NCI-H82 (cell line): ENCODE measurements at places on chromosomes 3 and 15.

- no peak for DNase-seq
Measured at GRCh38 chr3:140927279-140928069, 14.2 kb upstream of the SLC25A36 start.

DNA sequence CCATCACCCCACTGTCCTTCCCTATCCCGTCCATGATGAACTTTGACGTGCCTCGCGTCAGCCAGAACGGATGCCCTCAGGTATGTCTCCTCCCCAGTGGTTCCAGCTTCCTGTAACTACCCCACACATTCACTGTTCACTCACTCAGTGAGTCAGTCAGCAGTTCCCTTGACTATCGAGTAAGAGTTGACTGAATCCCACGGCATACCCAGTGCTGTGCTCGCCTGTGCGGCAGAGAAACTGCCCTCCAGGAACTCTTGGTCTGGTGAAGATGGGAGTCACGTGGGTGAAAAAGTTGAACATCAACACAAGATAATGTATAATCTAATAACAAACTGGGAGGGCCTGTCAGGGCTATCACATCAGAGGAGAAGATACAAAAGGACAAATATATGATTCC is 36.7 kb downstream of the CCDC33 start:
- DNase-seq: no peak

GRCh38 chr3:150495563-150496168 is 50.6 kb downstream of the SERP1 start:
- peak; percentile 56 for DNase-seq

DNA sequence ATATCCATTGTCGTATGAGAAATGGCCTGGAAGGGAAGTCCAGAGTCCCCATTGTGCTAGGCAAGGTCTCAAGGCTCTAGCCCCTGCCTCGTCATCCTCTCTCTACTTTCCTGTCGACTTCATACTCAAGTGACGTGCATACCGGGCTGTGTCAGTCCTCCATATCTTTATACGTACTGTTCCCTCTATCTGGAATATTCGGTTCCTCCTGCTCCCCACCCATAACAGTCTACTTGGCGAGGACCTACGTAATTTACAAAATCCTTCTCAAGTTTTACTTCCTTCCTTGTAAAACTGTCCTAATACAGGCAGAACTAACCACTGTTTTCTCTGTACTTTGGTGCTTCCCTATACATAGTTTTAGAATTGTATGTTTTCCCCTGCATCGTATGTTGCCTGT is 2.2 kb upstream of the ALPK3 start:
- no peak for DNase-seq

- DNase-seq: no peak
Measured at GRCh38 chr15:58639002-58639756, 110.3 kb downstream of the ADAM10 start.

DNA sequence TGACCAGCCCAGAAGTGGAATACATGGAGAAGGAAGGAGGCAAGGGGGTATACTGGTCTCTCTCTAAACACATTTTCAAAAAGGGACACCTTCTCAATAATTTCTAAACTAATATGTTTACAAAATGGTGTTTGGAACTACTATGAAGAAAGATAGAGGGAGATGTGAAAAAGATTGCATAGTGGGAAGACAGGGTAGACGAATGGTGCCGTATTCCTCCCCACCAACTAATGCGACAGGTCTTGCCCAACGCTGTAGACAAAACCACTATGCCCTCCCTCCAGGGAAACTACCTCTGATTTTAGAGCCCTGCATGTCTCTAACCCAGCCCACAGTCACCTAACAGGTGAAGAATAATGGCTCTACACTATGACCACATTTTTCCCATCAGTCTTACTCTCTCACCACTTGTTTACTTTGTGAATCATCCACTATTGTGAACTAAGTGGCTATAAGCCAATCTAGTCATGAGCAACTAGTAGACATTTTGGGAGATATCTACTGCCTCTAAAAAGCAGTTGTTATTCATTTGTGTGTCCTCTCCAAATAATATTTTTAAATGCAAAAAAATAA is 108.2 kb upstream of the UBE2E2 start:
- DNase-seq: no peak

DNA sequence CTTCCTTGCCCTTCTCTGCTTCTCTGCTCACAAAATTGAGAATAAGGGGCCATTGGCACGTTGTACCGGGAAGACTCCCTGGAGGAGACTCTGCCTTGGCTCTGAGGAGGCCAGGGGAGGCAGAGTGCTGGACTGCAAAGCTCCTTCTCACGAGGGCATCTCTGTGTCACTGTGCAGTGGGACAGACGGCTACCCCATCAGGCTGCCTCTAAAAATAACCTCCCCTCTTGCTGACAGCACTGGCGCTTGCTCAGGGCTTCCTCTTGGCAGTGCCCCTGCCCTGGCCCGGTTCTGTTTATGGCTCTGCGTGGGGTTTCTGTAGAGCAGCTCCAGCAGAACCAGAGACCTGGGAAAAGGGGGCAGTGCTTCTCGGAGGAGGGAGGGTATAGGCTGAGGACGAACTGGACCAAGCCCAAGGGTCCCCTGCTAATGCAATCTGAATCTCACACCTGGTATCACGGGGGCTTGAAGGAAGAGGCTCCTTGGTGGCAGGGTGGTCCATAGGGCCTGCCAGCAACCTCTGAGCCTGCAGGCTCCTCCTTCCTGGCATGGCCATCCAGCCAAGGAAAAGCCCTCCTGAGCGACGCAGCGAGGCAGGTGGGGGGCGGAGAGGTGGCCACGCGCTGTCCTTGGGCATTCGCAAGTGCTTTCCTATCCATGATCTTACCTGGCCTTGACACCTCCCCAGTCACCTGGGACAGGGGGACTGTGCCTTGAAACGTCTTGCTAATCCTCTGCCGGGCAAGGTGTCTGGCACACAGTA is 63.3 kb upstream of the TLE3 start:
- no peak for DNase-seq

- DNase-seq: peak; percentile 73
Measured at GRCh38 chr3:82133070-82133606, 371.7 kb upstream of the GBE1 start.

DNA sequence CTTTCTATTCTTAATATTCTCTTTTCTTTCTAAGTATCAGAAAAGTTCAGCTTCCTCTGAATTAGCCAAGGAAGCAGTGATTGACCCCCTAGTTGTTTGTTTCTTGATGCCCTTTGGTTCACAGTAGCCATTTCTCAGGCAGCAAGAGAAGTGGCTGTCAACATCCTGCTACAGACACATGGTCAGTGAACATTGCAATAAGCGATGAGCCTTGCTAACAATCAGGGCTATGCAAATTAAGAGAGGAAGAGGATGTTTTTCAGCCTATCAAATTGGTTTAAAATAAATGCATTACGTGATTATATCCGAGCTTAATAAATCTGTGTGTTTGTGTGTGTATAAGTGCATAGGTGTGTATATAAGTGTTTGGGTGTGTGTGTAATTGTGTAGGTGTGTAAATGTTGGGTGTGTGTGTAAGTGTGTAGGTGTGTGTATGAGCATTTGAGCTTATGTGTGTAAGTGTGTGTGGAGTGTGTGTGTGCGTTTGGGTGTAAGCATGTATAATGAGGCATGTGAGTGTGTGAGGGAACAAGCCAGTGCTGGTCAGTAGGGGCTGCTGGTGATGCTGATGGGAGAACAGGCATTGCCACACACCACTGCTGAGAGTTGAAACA is 78.1 kb upstream of the XCR1 start:
- DNase-seq: no peak

DNA sequence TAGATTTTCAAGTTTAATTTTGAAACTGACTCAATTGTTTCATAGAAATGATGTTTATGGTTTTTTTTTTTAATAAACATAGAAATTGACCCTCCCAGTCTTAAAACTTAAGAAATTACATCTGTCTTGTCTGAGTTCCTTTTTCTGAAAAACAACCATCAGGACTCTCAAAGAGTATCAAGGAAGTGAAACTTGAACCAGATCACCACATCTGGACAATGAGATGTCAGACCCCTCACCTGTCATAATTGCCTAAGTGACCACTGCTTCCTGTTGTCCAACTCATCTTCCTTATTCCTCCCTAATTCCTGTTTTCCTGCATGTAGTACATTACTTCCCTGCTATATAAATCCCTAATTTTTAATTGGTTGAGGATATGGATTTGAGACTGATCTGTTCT is 441.5 kb upstream of the ARHGEF26 start:
- no peak for DNase-seq
